Substantia nigra (tissue), 51 donors: ENCODE measurements at places on chromosomes 3 and 15.

- DNase-seq, result no peak
These were observed 49.8 kb upstream of the EPHB3 start for GRCh38 chr3:184511741-184512140.

- no peak for DNase-seq
These were observed at the start of gene ONECUT1 for GRCh38 chr15:52790169-52790708. ONECUT1 (minus strand) TSS chr15:52790336; CDS start chr15:52789884, 452 bp downstream.

DNA sequence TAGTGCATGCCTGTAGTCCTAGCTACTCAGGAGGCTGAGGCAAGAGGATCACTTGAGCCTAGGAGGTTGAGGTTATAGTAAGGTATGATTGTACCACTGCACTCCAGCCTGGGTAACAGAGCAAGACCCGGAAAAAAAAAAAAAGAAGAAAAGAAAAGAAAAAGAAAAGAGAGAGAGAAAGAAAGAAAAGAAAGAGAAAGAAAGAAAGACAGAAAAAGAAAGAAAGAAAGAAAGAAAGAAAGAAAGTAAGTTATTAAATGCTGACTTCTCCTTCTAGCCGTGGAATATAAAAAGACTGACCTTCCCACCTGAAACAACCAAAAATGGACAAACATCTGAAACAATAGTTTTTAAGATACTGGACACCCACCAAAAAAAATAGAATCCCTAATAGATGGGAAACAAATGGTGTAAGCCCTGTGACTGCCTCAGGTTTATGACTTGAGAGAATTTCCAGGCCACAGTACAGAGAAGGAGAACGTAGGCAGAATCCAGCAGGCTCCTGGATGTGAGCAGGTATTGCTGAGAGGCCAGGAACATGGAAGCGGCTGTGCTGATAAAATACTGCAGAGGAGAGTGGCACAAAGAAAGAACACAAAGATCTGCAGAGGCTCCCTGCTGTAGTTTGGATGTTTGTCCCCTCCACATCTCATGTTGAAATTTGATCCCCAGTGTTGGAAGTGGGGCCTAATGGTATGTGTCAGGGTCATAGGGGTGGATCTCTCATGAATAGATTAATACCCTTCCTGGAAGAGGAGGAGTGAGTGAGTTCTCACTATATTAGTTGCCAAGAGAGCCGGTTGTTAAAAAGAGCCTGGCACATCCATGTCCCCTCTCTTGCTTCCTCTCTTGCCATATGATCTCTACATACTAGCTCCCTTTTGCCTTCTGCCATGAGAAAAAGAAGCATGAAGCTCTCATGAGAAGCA, 41.8 kb upstream of the PRSS50 start:
- DNase-seq, result no peak

DNA sequence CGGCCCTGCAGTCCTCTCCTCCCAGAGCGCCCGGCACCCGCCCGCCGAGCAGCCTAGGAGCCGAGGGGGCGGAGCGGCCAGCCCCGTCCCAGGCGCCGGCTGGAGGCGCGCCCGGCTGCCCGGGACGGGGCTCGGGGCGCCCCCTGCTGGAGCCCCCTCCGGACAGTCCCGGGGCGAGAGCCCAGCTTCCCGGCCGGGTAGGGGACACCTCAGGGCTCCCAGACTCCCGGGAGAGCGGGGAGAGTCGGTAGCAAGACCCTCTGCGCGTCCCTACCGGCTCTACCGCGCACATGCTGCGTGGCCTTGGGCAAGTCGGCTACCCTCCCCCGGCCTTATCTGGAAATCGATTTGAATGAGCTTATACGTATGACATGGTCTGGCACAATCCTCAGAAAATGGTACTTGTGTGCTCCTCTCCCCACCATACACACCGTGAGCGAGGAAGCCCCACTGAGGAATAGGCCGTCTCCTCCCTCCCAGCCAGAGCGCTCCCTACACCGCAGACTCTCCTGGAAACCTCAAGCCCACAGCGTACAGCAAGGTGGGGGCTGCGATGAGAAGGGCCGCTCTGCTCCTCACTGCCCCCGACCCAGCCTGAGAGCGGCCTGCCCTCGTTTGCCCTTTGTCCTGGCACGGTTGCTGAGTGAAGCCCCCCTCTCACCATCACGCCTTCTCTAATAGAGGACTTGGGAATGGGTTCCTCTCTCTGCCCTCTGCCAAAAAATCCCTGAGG, at the start of gene DAPK2:
Gene DAPK2, minus strand, starts transcription at position 65 of the 733 bp plus-strand sequence. CDS start 6,224 bp downstream, outside the sequence.
- DNase-seq, result peak; percentile 70

GRCh38 chr3:45553469-45553974, 41.0 kb upstream of the LIMD1 start:
- no peak for DNase-seq

- DNase-seq, result peak; percentile 5
These were observed 60.3 kb downstream of the STRIT1 start for GRCh38 chr3:155233213-155233612.

- no peak for DNase-seq
These were observed 2.7 kb downstream of the CD47 start for GRCh38 chr3:108088146-108088545.

- DNase-seq, result no peak
These were observed 106.7 kb upstream of the PIAS1 start for GRCh38 chr15:67947254-67948039.

DNA sequence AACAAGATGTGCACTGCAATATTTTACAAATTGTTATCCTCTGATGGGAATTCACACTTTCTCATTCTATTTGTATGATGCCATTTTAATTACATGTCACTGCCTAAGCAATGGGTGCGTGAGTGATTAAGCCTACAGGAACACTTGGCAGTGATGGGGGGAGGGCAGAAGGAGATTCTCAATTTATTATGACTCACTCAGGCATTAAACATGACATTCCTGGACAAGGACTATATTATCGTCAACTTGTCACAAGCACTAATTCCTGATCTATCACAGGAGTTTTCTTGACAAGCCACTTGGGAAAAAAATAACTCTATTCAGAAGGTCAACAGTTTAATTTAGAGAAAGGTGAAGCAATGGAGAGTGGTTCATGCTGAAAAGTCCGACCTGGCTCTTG, 556.8 kb downstream of the NSUN3 start:
- no peak for DNase-seq

DNA sequence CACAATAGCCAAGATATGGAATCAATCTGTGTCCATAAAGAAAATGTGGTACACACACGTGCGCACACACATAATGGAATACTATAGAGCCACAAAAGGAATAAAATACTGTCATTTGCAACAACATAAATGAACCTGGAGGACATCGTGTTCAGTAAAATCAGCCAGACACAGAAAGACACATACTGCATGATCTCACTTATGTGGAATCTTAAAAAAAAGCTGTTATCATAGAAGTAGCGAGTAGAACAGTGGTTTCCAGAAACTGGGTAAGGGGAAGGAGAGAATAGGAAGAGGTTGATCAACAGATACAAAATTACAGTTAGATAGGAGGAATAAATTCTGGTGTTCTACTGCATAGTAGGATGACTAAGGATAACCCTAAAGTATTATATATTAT, 11.1 kb downstream of the ATOSA start:
- DNase-seq, result no peak

- no peak for DNase-seq
These were observed 6.6 kb downstream of the PLSCR5 start for GRCh38 chr3:146598535-146598934.

DNA sequence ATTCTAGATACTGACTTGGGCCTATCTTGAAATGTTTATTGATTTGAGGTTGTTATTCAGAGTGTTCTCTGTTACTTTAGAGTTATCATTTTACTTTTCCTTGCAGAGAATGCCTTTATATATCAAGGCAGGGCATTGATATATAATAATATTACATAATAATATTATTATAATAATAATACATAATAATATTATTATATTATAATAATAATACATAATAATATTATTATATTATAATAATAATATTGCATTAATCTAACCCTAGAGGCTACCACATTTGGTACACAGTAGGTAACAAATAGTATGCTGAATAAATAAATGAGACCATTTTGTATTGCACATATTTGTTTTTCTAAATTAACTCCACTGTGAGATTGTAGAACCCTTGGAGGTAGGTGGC, 216.3 kb downstream of the EFHB start:
- no peak for DNase-seq

DNA sequence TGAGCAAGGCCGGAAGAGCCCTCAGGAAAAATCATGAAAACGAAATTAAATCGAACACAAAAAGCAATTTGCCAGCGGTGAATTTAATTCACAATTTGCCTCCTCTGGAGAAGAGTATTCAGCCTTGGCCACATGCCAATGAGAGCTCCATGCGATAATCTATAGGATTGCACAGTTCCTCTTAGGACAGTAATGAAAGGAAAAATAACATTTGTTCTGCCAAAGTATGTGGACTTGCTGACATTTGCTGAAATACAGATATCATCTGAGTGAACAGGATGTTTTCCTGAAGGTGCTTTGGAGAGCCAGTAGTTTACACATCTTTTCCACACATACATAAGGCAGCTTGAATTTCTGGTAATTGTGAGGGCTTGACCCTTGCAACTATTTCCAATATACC, 188.6 kb upstream of the PDZRN3 start:
- no peak for DNase-seq

GRCh38 chr15:92243227-92243626, 150.5 kb upstream of the ST8SIA2 start:
- no peak for DNase-seq
